ENCODE measurements at places on chromosomes 5 and 9.

GRCh38 chr5:133844836-133845235 is 123.6 kb downstream of the C5orf15 start:
- peak; percentile 43 for DNase-seq

DNA sequence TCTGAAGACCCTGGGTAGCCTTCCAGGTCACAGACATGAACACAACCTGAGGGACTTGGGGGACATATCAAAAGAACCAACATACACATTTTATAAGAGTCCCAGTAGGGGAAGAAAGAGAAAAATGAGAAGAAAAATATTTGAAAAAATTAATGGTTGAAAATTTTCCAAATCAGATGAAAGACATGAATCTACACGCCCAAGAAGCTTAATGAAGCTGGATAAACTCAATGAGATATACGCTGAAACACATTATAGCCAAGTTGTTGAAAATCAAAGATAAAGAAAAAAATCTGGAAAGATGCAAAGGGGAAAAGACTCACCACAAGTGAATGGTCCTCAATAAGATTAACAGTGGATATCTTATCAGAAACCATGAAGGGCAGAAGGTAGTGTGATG is 9.6 kb upstream of the CCDC180 start:
- no peak for DNase-seq

DNA sequence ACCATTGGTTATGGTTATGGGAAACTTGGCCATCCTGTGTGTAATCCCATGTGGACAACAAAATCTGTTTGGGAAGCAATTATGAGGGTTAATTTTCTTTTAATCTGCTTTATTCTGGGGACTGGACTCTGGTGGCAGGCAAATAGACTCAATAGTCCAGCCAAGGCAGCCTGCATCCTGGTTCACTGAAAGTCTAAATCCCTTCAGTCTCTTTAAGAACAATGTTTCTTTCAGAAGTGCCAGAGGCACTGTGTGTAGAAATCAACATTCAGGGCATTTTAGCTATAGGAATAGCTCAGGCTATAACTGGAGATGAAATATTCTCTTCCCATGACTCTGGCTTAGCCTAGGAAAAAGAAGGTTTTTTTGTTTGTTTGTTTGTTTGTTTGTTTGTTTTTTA is 118.0 kb downstream of the SPATA31D1 start:
- no peak for DNase-seq

DNA sequence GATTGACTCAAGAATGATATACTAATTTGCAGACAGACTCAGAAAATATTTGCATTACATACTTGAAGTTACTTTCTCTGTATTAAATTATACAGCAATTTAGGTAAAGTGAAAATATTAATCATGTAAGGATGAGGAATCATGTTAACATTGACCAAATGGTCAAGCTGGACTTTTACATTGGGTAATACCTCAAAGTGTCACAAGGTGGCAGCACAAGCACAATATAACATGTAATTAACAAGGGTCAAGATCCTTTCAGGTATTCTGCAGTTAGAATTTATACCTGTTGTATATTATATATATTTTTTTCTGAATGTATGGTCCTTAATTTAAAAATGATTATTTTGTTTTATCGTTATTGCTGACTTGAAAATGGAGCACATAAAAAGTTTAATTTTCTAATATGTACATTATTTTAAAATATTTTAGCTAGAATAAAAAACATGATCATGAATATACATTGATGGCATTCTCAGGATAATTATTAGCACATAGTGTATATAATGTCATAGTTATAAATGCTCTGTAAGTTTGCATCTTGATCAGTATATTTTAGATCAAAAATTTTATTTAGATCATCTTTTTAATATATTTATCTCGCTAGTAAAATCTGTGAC is 8.6 kb downstream of the HAPLN1 start:
- no peak for DNase-seq

DNA sequence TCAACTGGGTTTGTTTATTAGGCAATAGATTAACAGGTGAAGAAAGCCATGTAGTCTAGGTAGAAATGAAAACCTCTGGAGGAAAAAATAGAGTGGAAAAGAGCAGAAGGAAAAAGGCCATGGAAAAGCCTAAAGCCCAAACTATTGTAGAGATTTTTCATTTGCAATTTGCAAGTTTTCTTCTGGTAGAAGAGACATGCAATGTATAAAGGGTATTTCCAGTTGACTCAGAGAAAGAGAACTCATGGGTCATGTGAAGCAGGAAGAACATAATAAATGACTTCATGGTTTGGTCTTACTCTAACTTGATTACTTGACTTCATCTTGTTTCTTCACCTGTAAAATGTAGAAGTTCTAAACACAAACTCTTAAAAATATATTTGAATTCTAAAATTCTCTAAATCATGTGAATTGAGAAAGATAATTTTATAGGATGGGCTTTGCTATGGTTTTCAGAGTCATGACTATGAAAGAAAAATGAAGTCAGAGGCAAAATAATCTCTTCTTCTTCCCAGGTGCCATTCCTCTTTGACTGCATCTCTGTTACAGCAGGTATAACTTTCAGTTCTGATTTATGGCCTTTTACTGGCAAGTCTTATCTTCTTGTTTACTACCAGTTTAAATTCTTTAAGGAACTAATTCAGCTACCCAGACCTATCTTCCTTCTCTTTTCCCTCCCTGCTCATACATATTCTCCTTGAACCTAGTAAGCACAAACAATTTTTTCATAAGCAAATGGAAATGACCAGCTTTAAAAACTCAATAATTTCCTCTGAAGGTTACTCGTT is 47.7 kb upstream of the TMC1 start:
- DNase-seq, result no peak

GRCh38 chr5:1937590-1937989 is 54.9 kb upstream of the IRX4 start:
- DNase-seq, result no peak

- DNase-seq, result no peak
Observed at GRCh38 chr5:34555699-34556508, 100.2 kb upstream of the RAI14 start.

- no peak for DNase-seq
Observed at GRCh38 chr9:38180656-38181055, 111.6 kb upstream of the SHB start.

DNA sequence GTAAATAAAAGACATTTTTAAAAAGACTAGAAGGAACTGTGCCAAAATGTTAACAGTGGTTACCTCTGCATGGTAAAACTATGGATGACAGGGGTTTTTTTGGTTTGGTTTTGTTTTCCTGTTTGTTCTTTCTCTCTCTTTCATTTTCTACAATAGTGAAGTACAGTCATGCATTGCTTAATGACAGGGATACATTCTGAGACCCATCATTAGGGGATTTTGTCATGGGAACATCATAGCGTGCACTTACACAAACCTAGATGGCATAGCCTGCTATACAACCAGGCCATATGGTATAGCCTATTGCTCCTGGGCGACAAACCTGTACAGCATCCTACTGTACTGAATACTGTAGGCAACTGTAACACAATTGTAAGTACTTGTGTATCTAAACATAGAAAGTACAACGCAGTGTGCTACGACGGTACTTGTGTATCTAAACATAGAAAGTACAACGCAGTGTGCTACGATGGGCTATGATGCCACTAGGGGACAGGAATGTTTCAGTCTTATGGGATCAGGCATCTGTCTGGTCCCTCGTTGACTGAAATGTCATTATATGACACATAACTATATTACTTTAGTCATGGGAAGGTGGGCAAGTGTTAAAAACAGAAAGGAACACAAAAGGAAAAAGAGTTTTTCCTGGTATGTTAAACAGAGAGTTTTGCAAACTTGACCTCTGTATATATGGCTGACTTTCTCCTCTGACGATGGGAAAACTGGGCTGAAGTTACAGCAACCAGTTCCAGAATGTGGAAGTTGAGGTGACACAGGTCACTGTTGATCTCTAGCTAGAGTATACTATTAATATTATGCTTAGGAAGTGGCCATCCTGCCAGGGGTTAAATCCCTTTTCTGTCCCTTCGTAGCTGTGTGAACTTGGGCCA is 7.4 kb upstream of the ADAM19 start:
- DNase-seq, result no peak

- no peak for DNase-seq
Observed at GRCh38 chr5:111242606-111243005, 18.4 kb downstream of the CAMK4 start.

- no peak for DNase-seq
Observed at GRCh38 chr5:172661526-172661925, 20.5 kb downstream of the NEURL1B start.

DNA sequence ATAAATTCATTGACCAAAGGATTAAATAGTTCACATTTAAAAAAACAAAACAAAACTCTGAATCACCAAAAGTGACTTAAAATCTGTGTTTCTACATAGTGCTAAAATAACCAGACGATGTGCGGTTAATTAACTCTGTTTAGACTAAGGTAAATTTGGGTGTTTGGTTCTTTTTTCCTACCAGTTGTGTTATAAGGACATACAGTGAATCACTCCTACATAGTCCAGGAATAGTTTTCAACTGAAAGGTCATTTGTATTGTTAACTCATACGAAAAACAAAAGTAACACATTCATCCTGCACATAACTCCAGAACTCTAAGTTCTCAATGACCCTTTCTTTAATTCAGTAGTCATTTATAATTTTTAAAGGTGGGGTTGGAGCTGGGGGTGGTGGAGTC is 203.7 kb downstream of the GLIS3 start:
- no peak for DNase-seq

- DNase-seq, result no peak
Observed at GRCh38 chr5:123132316-123132715, 43.3 kb downstream of the PRDM6 start.

DNA sequence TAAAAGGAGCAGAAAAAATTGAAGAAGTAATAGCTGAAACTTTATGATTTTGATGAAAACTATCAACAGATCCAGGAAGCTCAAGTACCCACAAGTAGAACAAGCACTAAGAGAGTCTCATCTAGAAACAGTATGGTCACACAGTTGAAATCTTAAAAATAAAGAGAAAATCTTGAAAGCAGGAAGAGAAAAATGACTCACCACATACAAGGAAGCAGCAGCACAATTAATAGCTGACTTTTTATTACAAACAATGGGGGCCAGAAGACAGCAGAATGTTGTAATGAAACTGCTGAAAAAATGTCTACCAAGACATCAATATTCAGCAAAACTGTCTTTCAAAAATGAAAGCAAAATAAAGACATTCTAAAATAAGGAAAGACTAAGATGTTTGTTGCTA is 1108.3 kb upstream of the DMAC1 start:
- no peak for DNase-seq

GRCh38 chr9:92634712-92635605 is 35.0 kb downstream of the IPPK start:
- peak; percentile 84 for DNase-seq

GRCh38 chr5:136060963-136061362 is 32.2 kb downstream of the TGFBI start:
- DNase-seq, result peak; percentile 57

GRCh38 chr9:94780516-94780950 is 54.0 kb downstream of the AOPEP start:
- peak; percentile 80 for DNase-seq

GRCh38 chr9:37371565-37372464 is 50.7 kb upstream of the GRHPR start:
- no peak for DNase-seq

GRCh38 chr9:132443951-132444607 is 34.1 kb downstream of the CFAP77 start:
- no peak for DNase-seq

GRCh38 chr9:38130724-38131123 is 61.7 kb upstream of the SHB start:
- no peak for DNase-seq

DNA sequence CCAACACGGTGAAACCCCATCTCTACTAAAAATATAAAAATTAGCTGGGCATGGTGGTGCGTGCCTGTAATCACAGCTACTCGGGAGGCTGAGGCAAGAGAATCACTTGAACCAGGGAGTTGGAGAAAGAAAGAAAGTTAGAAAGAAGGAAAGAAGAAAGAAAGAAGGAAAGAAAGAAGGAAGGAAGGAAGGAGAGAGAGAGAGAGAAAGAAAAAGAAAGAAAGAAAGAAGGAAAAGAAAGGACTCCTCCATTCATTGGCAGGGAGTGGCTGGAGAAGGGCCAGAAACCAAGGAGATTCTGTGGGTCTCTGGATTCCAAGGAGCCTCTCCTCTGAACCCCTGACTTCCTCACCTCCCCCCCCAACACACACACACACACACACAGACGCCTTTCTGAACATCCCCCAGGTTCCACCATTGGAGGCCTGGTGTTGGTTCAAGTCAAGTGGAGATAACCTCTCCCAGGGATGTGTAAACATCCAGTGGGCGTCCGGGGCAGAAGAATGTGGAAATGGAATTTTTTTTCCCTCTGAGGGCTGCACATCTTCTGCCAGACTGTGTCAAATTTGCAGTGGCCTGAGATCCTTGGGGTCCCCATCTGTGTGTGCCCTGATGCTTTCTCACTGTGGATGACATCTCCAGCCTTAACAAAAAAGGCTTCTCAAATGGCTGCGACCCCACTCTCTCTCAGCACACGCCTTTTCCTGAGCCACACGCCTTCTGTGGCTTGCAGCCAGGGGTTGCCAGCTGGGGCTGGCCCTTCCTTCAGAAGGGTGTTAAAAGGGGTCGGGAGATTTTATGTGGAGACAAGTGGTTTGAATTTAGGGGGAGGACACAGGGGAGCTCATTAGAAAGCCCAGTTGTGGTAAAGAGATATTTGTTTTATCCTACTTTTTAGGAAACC is 109.3 kb upstream of the HAND1 start:
- DNase-seq, result no peak

DNA sequence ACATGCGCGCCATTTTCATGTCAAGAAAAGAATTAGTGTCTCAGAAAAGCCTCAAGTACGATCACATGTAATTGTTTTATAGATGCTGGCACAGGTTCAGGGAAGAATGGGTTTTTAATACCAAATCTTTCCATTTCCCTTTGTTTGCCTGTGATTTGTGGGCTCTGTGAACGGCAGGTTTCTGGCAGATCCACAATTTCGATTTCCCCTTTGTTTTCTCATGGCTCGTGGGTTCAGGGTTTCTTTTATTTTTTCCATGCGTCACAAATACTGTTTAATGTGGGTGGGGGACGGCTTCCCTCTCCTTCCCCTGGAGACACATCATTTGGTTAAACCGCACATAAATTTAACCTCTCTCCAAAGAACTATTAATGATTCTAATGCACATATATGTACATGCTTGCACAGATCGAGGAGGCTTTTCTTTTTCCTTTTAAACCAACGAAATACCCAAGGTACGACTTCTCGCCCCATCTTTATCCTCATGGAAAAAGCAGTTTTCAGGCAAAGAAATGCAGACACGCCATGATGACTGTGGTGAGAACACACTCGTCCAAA is 195.9 kb downstream of the SLIT3 start:
- no peak for DNase-seq

- DNase-seq, result peak; percentile 41
Observed at GRCh38 chr9:92641092-92641809, 28.7 kb downstream of the IPPK start.

- no peak for DNase-seq
Observed at GRCh38 chr5:35745193-35745592, 111.5 kb upstream of the IL7R start.

DNA sequence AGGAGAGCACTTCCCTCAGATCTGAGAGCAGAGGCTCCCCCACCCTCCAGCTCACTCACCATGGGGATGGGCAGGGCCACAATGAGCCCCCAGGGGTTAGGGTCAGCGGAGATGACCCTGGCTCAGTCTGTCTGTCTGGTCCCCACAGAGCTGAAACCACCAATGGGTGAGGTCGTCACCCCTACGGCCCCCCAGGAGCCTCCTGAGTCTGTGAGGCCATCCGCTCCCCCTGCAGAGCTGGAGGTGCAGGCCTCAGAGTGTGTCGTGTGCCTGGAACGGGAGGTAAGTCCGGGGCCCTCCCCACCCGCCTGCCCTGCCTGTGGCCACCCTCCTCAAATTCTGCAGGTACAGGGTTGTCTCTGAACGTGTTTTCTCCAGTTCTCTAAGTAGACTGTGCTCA is 49.6 kb downstream of the LRSAM1 start:
- no peak for DNase-seq

- DNase-seq, result no peak
Observed at GRCh38 chr9:125887172-125887571, 140.0 kb downstream of the PBX3 start.
